Fibroblast of the aortic adventitia (primary cell): ENCODE measurements at places on chromosomes 7 and 10.
A peak's percentile ranks its signal among the peaks of the same experiment; 100 is the strongest.

DNA sequence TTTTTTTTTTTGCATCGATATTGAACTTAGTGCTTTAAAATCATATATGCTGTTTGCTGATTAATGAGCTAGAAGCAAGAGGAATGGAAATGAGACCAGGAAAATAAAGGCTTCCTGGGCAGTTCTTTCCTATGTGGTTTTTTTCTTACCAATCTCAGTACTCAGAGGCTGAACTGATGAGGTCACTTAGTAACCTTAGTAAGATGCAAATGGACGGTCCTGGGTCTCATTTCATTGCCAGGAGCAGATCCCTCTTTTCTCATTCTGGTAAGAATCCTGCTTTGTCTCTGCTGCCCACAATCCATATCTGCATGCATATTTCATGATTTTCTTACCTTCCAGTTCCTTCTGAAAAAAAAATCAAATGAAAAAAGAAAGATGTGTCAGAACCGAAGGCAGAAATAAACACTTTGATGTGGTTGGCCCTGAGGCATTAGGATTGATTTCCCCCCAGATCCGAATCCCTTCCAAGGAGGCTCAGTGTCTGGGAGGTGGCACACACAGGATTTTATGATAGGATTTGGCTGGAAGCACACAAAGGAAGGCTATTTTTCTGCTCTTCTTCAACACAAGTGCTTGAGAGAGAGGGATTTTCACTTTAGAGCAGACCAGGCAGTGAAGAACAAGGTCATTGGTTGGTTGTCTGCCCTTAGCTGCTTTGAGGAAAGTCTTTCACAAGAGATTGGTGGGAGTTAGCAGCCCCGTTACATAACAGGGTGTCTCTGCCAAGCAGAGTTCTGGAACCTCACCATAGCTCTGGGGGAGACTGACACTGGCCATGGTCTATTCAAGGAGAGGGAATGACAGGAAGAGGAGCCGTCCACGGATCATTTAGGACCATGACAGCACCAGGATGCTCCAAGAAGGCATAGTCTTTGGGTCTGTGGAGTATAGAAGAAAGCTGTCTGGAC is 150.0 kb downstream of the CAMK1D start:
- DNase-seq = peak; percentile 20

- DNase-seq = no peak
Measured at GRCh38 chr10:117254774-117255735, 14.1 kb downstream of the SLC18A2 start.

DNA sequence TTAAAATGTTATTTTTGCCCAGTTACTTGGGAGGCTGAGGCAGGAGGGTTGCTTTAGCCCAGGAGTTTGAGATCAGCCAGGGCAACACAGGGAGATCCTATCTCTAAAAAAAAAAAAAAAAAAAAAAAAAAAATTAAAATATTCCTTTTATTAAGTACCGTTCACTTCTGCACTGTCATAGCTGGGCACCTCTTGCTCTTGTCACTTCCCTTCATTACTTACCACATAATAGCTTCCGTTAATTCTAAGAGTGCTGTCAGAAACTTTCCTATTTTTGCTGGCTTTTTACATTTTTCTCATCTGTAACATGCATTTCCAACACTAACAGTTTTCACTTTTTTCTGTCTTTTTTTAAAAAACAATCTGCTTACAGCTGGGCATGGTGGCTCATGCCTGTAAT is 132.9 kb downstream of the PIP4K2A start:
- no peak for DNase-seq

DNA sequence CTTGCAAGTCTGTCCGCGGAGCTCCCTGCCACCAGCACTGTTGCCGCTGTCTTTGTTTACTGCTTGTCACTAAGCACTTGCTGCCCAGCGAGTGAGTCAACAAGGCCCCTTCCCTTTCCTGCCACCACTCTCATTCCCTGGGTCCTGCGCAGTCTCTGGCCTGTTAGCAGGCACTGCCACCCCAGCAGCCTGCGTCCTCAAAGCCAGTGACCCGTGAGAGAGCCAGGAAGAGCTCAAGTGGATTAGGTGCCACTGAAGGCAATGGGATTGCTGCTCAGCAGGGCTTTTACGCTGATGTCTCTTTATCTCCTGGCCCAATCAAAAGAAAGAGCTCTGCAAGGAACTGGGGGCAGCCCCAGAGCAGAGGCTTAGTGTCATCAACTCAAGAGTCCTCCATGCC is at the start of gene FRMPD2:
Gene FRMPD2 (minus strand): TSS at position 61 of the 400 bp plus-strand sequence. CDS start 129 bp downstream, outside the sequence.
- no peak for DNase-seq

- DNase-seq = no peak
Measured at GRCh38 chr7:38506004-38506403, 125.2 kb downstream of the AMPH start.

DNA sequence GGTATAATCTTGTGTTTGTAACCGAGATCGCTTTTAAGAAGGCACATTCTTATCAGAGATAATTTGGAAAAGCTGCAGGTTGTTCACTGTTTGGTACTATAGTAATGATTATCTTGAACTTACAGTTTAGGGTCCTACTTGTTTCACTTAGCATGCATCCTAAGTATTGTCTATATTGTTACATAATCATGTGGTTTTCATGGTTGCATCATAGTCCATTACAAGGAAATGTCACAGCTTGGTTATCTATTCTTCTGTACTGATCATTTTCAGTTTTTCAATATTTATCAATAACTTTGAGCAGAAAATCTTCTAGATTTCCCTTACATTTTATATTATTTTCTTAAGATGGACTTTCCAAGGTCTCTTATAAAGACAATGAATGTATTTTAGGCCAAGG is 116.3 kb downstream of the PLPP4 start:
- DNase-seq = no peak
